Esophagus squamous epithelium (tissue), 5 donors: ENCODE measurements at places on chromosomes 16 and 17.

DNA sequence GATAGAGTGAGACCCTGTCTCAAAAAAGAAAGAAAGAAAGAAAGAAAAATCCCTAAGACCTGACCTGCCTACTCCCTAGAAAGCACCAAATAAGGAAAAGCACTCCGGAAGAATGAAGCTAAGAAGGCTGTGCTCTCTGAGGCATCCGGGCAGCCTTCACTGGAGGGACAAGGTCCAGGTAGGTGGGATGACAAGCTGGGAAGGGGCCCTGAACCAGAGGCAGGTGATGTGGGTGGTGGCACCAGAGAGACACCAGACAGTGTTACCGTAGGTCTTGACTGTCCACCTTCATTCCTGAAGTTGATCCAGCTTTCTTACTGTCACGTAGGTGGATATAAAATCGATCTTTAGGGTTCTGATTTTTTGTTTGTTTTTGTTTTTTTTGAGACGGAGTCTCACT is 26.3 kb downstream of the SMTNL2 start:
- no peak for DNase-seq

- DNase-seq, result no peak
Measured at GRCh38 chr16:83187405-83187804, 560.6 kb downstream of the CDH13 start.

DNA sequence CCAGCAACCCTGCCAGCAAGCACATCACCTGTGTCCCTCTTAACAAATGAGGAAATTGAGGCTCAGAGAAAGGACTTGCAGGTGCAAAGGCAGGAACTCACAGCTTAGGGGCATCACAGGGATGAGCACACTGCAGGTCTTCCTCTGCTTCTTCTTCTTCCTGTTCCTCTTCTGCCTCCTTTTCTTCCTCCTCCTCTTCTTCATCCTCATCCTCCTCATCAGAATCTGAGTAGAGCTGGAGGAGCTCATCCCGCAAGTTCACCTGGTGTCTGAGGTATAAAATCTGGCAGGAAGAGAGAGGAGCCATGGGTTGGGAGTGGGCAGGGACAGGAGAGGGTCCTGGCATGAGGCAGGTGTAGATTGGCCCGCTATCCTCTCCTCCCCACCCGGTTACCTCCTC is 2.6 kb downstream of the HAP1 start:
- DNase-seq, result no peak

- no peak for DNase-seq
Measured at GRCh38 chr17:6528557-6528956, 27.8 kb downstream of the PITPNM3 start.

DNA sequence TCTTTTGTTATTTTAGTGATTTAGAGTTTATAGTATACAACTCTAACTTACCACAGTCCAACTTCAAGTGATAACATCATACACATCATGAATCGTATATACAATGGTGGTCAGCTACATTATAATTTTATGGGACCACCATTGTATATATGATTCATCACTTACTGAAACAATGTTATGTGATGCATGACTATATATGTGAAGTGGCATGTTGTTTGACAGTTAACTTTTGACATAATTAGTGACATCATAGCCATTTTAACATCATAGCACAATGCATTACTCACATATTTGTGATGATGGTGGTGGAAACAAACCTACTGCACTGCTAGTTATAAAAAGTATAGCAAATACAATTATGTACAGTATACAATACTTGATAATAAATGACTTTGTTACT is 21.9 kb downstream of the DYNLL2 start:
- DNase-seq, result no peak

DNA sequence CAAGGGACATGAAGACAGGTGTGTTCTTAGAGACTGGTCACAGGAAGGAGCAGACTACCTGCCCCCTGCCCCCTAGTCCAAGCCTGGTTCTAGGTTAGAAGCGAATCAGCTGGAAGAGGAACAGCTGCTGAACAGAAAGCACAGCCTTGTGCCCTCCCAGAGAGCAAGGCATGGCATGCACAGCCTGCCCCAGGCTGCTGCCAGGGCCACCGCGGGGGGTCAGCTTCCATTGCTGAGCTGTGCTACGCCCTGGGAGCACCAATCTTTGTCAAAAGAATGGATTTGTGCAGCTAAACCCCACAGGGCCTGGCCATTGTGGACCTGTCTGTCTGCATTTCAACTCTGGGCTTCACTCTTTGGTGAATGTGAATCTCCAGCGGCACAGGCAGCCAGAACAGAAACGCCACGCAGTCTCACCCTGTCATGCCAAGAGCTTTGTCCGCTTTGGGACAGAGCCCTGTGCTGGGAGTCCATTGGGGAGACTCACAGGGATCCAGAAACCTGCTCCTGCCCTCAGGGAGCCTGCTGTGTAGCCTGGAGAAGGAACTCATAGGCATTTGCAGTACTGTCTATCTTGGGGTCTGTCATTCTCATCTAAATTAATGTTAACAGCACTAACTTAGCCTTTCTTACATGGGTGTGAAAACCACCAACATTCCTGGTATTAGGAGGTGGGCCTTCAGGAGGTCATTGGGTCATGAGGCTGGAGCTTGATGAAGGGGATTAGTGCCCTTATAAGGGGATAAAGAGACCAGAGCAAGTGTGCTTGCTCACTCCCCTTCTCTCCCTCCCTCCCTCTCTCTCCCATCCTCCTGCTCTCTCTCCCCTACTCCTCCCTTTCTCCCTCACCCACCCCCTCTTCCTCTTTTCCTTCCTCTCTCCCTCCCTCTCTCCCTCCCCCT is 25.6 kb upstream of the CDRT4 start:
- DNase-seq, result no peak

GRCh38 chr16:48361012-48361411 is 24.2 kb downstream of the SIAH1 start:
- no peak for DNase-seq

- DNase-seq, result no peak
Measured at GRCh38 chr16:76193906-76194615, 83.1 kb upstream of the CNTNAP4 start.

- DNase-seq, result no peak
Measured at GRCh38 chr17:75365009-75365930, 40.2 kb downstream of the GRB2 start.

DNA sequence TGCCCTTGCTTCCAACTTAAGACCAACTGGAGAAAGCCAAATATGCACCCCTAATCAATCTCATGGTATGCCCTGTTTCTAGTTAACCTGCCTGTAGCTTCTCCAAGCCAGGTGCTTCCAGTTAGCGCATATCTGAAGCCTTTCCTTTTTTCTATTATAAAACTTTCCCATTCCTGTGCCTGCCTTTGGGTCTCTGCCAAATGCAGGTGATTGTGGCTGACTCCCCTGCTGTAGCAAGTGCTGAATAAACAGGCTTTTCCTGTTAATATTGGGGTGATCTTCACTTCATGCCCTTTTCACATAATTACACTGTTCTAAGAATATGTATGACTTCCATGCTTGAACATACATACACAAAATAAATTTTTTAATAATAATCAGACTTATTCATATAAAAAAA is 207.4 kb downstream of the TANC2 start:
- DNase-seq, result no peak

- DNase-seq, result no peak
Measured at GRCh38 chr17:29076722-29077121, 33.8 kb downstream of the PIPOX start.

- no peak for DNase-seq
Measured at GRCh38 chr17:13244513-13244912, 226.7 kb upstream of the ELAC2 start.

DNA sequence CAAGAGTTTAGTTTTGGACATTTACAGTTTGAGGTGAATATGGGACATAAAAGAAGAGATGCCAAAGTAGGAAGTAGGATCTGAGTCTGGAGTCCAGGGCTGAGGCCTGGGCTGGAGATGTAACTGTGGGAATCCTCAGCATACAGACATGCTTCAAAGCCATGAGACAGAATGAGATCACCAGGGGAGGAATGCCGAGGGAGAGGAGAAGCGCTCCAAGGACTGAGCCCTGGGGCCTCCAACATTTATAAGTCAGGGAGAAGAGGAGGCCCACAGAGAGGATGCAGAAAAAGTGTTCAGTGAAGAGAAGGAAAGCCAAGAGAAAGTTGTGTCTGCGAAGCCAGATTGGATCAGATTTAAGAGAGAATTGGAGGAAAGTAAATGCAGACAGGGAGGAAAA is 277.5 kb upstream of the MYOCD start:
- no peak for DNase-seq

GRCh38 chr17:29444589-29444988 is 54.4 kb downstream of the TAOK1 start:
- no peak for DNase-seq

DNA sequence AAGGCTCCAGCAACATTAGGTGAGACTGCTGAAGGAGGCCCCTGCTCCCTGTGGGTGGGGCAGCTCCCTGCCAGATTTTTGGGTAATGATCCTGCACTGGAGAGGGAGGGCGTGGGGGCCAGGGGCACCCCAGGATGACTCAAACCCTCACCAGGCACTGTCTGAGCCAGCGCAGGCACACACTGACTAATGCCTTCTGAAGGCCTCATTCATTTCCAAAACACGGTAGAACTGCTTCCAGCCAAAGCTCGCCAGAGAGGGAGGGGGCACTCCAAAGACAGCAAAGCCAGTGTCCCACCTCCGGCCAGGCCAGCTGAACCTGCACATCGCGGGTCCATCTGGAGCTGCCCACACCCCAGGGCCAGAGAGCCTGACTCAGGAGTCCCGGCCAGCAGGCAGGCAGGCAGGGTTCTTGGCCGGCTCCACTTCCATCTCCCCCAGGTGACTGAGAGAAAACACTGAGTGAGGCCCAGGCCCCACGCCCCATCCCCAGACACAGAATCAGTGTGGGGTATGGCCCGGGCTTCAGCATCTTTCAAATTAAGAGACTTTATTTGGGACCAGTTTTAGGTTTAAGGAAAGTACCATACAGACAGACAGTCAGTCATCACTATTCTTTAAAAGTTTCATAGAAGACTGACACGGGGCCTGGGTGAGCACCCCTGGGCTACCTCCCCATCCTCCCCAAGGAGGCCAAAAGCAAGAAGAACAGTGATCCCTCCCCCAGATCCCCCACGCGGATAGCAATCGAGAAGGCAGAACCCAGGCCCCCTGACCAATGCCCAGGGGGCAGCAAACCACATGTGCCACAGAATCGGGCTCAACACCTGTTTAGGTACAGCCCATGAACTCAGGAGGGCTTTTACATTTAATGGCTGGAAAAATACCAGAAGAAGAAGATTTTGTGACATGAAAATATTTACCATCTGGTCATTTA is 2.3 kb downstream of the PIEZO1 start:
- DNase-seq, result no peak

GRCh38 chr17:34756637-34757021 is 177.2 kb downstream of the TMEM132E start:
- no peak for DNase-seq

- DNase-seq, result no peak
Measured at GRCh38 chr17:17719966-17720543, 38.8 kb downstream of the RAI1 start.

GRCh38 chr17:61161615-61162134 is 238.0 kb upstream of the TBX2 start:
- no peak for DNase-seq

DNA sequence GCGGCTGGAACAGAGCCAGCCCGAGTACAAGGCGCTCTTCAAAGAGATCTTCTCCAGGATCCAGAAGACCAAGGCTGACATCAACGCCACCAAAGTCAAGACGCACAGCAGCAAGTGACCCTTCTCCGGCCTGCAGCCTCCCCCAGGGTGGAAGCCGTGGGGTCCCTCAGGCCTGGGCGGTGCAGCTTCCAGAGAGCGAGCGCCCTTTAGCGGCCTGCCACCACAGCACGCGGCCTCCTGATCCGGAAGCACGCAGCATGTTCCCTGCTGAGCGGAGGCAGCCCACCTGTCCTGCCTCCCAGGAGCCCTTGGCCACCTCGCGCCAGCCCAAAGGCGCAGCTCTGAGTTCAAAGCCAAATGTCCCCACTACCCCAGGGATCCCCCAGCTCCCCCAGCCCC is 8.5 kb upstream of the MRPL58 start:
- DNase-seq, result no peak

GRCh38 chr16:50862818-50863643 is 121.1 kb downstream of the CYLD start:
- no peak for DNase-seq

GRCh38 chr17:41895617-41896016 is 23.1 kb downstream of the ACLY start:
- no peak for DNase-seq

DNA sequence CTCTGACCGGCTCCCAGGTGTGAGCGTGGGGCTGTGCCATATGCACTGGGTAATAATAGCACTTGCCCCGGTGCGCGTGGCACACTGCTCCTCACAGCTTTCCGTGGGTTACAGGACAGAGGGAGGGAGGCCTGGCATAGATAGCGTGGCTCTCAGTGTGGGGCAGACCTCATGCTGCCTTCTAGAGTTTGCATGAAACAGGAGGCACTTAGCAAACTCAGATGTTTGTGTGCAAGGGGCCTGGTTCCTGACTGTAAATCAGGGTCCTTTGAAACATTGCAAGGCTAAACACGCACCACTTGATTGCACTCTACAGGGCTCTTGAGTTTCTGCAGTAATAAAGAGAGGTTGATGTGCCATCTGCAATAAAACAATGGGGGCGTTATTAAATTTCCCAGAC is 101.7 kb downstream of the RPTOR start:
- DNase-seq, result no peak

- no peak for DNase-seq
Measured at GRCh38 chr16:14132696-14133048, 61.6 kb downstream of the MRTFB start.

DNA sequence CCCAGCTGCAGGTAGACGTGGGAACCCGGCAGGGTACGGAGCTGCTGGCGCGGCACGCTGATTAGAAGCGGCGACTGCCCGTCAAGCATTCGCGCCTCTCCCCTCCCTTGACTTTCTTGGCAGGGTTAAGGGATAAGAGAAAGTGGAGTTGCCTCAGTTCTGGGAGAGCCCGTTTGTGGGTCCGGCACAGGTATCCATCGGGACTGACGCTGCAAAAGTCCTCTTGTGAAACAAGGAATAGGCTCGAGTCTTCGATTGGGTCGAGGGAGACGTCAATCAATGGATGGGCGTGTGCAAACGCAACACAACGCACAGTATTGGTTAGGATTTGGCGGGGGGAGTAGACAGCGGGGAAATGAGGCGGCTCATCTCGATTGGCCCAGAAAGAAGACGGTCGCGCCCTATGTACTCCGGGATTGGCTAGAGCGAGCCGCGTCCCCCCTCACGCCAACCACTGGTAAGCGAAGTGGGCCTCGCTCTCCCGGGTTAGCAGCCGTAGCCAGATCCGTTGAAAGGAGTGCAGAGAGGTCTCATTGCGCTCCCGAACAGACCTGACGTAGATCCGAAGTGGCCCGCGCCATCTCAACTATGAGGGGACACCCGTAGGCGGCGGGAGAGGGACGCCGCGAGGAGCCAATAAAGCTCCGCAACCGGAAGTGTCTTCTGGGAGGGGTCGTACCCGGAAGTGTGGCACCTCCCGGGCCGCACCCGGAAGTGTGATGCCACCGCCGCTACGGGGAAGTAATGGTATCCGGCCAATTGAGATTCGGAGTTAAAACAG is at the start of gene MON1B:
Gene MON1B, plus strand, starts transcription at position 713 of the 781 bp plus-strand sequence. CDS start 296 bp downstream, outside the sequence.
- peak; percentile 93 for DNase-seq
